Vagina (tissue), 2 donors: ENCODE measurements at places on chromosomes 1 and 21.
A peak's percentile ranks its signal among the peaks of the same experiment; 100 is the strongest.

- DNase-seq, result no peak
- no peaks in the 10 kb centered on the region for H3K27me3 ChIP-seq
Observed at GRCh38 chr1:157233131-157233530, 94.9 kb upstream of the ETV3 start.

GRCh38 chr1:29900104-29900679 lies 663.9 kb downstream of the PTPRU start:
- H3K27ac ChIP-seq, result no peak overlapping the region
- no peaks in the 10 kb centered on the region for H3K27me3 ChIP-seq
- H3K36me3 ChIP-seq, result no peaks in the 10 kb centered on the region
- H3K4me3 ChIP-seq, result no peak overlapping the region

DNA sequence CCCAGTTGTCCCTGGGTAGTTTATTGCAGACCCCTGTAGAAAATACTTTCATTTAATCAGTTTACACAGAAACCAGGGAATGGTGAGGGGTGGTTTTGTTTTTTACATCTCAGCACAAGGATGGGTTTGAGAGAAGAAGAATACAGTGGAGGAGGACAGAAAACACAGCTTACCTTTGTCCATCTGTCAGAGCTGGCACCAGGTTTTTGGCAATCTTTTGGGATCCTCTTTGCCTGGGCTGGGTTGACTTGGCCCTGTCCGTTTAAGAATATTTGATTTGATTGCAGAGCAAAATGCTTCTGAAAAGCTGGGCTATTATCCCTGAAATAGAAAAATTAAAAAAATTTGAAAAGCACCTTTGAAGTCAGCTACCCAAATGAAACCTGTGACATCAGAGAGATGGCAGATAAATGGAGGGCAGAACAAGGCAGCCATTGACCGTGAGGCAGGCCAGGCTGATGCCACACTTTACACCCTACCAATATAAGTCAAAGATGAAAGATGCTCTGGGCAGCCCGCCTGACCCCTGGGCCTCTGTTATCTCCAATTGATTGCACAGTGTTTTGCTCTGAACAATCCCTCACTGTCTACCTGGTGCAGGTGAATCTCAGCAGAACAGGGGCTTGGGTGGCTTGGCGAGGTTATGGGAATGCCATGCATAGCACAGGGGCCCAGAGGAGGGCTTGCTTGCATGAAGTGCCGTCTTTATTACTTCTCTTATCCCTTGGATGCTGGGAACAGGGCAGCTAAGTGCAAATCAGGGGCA lies 218.8 kb downstream of the LMX1A start:
- no peaks in the 10 kb centered on the region for H3K36me3 ChIP-seq
- no peak overlapping the region for H3K27ac ChIP-seq
- H3K4me3 ChIP-seq, result no peak overlapping the region
- no peaks in the 10 kb centered on the region for H3K27me3 ChIP-seq
- DNase-seq, result no peak

- no peak for DNase-seq
- no peak overlapping the region for H3K27ac ChIP-seq
- no peaks in the 10 kb centered on the region for H3K27me3 ChIP-seq
- H3K4me1 ChIP-seq, result no peaks in the 10 kb centered on the region
- no peaks in the 10 kb centered on the region for H3K36me3 ChIP-seq
Observed at GRCh38 chr1:40848530-40849189, 13.5 kb downstream of the CITED4 start.

- H3K27me3 ChIP-seq, result no peaks in the 10 kb centered on the region
- H3K4me3 ChIP-seq, result peak overlapping the region; percentile 96
- no peaks in the 10 kb centered on the region for H3K36me3 ChIP-seq
- no peak for DNase-seq
- peaks cover 47% of the 10 kb centered on the region for H3K4me1 ChIP-seq
Observed at GRCh38 chr1:11980676-11980972, 380 bp downstream of the MFN2 start.

- no peak overlapping the region for H3K4me3 ChIP-seq
- no peaks in the 10 kb centered on the region for H3K36me3 ChIP-seq
- DNase-seq, result no peak
- no peaks in the 10 kb centered on the region for H3K27me3 ChIP-seq
Observed at GRCh38 chr21:25995278-25995677, 175.3 kb downstream of the APP start.

DNA sequence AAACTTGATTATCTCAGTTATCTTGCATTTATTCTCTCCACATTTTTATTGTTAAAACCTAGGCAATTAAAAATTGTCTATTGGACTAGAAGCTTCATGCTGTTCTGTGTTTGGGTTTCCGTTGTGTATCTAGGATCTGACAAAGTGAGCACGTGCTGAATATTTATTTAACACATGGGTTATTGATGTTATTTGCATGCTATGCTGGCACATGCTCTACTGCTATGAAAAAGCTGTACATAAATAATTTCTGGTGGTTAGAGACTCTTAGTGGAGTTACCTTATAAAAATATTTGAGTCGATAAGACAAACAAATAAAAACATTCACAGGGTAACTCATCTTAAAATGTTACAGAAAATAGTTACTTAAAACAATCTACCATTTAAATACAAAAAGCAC lies 1769.7 kb downstream of the MRPL39 start:
- H3K27ac ChIP-seq, result no peak overlapping the region
- H3K27me3 ChIP-seq, result no peaks in the 10 kb centered on the region
- no peak overlapping the region for H3K4me3 ChIP-seq
- H3K36me3 ChIP-seq, result no peaks in the 10 kb centered on the region
- no peaks in the 10 kb centered on the region for H3K4me1 ChIP-seq
- no peak for DNase-seq

GRCh38 chr1:59976194-59977074 lies 49.9 kb upstream of the CYP2J2 start:
- H3K36me3 ChIP-seq, result no peaks in the 10 kb centered on the region
- no peaks in the 10 kb centered on the region for H3K4me1 ChIP-seq
- H3K4me3 ChIP-seq, result no peak overlapping the region

DNA sequence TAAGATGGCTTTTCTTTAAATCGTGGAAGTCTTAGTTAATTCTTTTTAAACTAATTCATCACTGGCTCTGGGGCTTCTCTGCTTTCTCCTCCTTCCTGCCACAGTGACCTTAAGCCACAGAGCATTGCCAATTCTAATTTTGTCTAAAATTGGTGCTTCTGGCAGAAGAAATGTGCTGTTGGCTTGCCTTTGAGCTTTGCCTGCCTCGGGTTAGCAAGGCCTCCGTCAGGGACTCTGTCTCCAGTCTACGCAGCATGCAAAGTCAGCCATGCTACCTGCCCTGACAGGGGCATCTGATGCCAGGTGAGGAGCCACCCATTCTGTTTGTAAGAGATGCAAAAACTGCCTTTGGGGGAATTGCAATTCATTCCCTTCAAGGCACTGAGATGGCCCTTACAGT lies 25.2 kb downstream of the CLDN14 start:
- DNase-seq, result no peak
- H3K4me1 ChIP-seq, result no peaks in the 10 kb centered on the region
- H3K36me3 ChIP-seq, result no peaks in the 10 kb centered on the region
- H3K27ac ChIP-seq, result no peak overlapping the region

- H3K27ac ChIP-seq, result no peak overlapping the region
- no peaks in the 10 kb centered on the region for H3K36me3 ChIP-seq
- no peak for DNase-seq
- H3K4me3 ChIP-seq, result no peak overlapping the region
Observed at GRCh38 chr1:61496501-61496900, 228.4 kb downstream of the TM2D1 start.

GRCh38 chr1:38464071-38464661 lies 395.4 kb downstream of the RRAGC start:
- H3K4me3 ChIP-seq, result no peak overlapping the region
- no peaks in the 10 kb centered on the region for H3K4me1 ChIP-seq
- peak; percentile 49 for DNase-seq
- no peaks in the 10 kb centered on the region for H3K27me3 ChIP-seq
- H3K36me3 ChIP-seq, result no peaks in the 10 kb centered on the region

- H3K27me3 ChIP-seq, result no peaks in the 10 kb centered on the region
- peak overlapping the region; percentile 74 for H3K4me3 ChIP-seq
- H3K36me3 ChIP-seq, result no peaks in the 10 kb centered on the region
- peaks cover 32% of the 10 kb centered on the region for H3K4me1 ChIP-seq
- H3K27ac ChIP-seq, result peak overlapping the region; percentile 97
- DNase-seq, result no peak
Observed at GRCh38 chr21:33543505-33544129, 779 bp downstream of the SON start.

DNA sequence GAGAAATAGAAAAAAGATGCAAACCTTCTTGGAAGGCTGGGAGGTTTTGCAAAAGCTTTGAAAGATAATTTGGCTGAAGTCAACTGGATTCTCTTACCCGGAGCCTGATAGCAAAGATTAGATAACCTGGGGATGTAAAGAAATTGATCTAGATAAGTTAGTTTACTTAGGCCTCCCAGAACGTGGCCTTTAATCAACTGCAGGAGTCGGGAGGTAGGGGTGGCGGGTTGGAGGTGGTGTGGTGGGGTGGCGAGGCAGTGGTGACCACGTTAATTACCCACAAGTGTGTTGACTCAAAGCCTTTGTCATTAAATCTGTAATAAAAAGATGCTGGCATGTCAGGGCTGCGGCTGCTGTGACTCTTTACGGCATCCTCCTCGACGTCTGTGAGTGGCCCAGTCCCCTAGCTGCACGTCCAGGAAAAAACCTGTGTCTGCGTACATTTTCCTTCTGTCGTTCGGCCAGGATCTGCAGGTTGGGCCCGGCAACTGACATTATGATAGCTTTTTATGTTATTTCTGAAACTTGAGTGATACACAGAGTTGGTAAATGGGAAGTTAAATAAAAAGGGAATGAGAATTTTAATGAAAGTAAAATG lies 51.1 kb upstream of the B3GALT2 start:
- DNase-seq, result no peak
- peaks cover 29% of the 10 kb centered on the region for H3K36me3 ChIP-seq
- H3K27ac ChIP-seq, result no peak overlapping the region
- no peaks in the 10 kb centered on the region for H3K27me3 ChIP-seq

GRCh38 chr1:21822349-21822748 lies 10.3 kb downstream of the LDLRAD2 start:
- H3K4me3 ChIP-seq, result no peak overlapping the region
- H3K36me3 ChIP-seq, result peaks cover 57% of the 10 kb centered on the region
- H3K27me3 ChIP-seq, result no peaks in the 10 kb centered on the region

DNA sequence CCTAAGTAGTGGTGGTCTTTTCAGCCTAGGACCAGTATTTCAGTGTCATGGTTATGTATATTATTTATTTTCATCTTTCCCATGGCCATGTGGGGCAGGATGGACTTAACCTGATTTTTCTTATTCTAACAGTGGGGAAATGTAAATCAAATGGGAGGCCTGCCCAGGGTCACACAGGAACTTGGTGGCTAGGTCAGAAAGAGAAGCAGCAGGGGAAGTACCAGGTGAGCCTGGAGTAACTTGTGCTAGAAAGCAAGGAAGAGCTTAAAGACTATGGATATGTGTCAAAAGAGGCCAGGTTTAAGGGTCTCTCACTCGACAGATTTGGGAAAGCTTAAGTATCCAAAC lies 936 bp downstream of the ZFP69B start:
- no peak overlapping the region for H3K4me3 ChIP-seq
- H3K27me3 ChIP-seq, result no peaks in the 10 kb centered on the region
- no peak overlapping the region for H3K27ac ChIP-seq
- H3K36me3 ChIP-seq, result peaks cover 5% of the 10 kb centered on the region

DNA sequence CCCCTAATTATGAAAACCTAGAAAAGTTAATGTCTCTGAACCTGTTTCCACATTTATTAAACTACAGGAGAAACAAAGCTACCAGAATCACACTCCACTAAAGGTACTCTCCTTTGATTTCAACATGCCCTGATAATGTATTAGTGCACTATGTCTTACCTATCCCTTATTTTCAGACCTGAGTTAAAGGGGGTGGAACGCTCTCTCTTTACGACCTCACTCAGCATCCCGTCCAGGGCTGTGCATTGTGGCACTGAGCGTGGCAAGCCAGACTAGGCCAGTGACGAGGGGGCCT lies 678 bp downstream of the LSM10 start:
- H3K4me1 ChIP-seq, result peaks cover 16% of the 10 kb centered on the region
- peak overlapping the region; percentile 88 for H3K4me3 ChIP-seq
- peak overlapping the region; percentile 93 for H3K27ac ChIP-seq
- DNase-seq, result no peak
- peaks cover 14% of the 10 kb centered on the region for H3K36me3 ChIP-seq
- no peaks in the 10 kb centered on the region for H3K27me3 ChIP-seq

DNA sequence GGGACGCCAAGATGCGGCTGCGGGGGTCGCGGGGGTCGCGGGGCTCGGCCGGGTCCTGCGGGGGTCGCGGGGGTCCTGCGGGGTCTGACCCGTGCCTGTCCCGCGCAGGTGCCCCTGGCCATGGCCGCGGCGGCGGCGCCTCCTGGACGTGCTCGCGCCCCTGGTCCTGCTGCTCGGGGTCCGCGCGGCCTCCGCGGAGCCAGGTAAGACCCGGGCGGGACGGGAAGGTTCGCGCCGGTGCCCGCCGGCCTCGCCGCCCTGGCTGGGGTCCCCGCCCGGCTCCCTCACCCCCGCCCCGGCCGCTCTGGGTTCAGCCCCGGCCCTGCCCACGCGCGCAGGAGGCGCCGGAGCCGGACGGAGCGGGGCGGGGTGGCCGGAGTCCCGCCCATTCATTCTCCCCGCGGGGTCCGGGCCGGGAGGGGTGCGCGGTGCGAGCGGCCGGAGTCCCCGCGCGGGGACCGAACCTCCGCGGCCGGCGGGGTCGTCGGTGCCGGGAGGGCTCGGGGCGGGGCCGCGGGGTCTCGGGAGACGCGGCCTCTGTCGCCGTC lies 380 bp downstream of the COL18A1 start:
- no peak for DNase-seq
- no peaks in the 10 kb centered on the region for H3K36me3 ChIP-seq
- no peaks in the 10 kb centered on the region for H3K27me3 ChIP-seq
- peak overlapping the region; percentile 87 for H3K27ac ChIP-seq
- peak overlapping the region; percentile 66 for H3K4me3 ChIP-seq
- H3K4me1 ChIP-seq, result peaks cover 62% of the 10 kb centered on the region

DNA sequence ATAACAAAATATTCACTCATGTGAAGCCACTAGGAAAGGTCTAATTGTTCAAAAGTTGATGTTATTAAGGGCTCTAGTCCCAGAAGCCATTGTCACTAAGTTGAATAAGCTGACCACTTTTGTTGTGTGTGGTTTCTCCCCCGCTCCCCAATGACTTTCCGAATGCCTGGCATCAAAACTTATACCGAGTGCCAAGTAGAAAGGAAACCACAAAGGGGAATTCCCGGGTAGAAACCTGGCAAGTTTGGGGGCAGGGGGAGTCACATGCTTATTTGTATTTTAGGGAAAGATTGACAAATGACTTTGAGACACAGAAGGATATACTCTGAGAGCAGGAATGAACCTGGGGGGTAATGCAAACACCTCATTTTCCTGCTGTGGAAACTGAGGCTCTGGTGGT lies 154.1 kb downstream of the TGFBR3 start:
- no peaks in the 10 kb centered on the region for H3K27me3 ChIP-seq
- H3K4me1 ChIP-seq, result peaks cover 54% of the 10 kb centered on the region
- peaks cover 30% of the 10 kb centered on the region for H3K36me3 ChIP-seq
- peak; percentile 76 for DNase-seq

- H3K27ac ChIP-seq, result no peak overlapping the region
- no peak overlapping the region for H3K4me3 ChIP-seq
- H3K4me1 ChIP-seq, result no peaks in the 10 kb centered on the region
- no peaks in the 10 kb centered on the region for H3K27me3 ChIP-seq
- no peaks in the 10 kb centered on the region for H3K36me3 ChIP-seq
- DNase-seq, result no peak
Observed at GRCh38 chr1:171834821-171835220, 6.5 kb upstream of the DNM3 start.

- no peaks in the 10 kb centered on the region for H3K36me3 ChIP-seq
- no peaks in the 10 kb centered on the region for H3K27me3 ChIP-seq
Observed at GRCh38 chr21:36839123-36839522, 127.3 kb downstream of the HLCS start.
